ENCODE measurements at places on chromosomes 16 and 17.

DNA sequence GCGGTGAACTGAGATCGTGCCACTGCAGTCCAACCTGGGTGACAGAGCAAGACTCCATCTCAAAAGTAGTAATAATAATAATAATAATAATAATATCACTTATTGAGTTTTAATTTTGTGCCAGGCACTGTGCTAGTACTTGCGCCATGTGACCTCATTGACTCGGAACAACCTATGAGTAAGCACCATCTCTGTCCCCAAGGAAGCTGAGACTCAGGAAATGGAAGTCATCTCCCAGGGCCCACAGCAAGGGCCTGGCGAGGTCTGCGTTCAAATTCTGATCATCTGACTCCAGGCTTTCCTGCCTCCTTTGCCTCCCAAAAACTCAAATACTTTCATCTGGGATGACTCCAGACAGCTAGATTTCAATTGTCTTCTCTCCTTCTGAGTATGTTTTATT lies 162.9 kb downstream of the SEC14L1 start:
- DNase-seq = no peak

GRCh38 chr16:81329947-81330346 lies 15.2 kb downstream of the GAN start:
- no peak for DNase-seq

DNA sequence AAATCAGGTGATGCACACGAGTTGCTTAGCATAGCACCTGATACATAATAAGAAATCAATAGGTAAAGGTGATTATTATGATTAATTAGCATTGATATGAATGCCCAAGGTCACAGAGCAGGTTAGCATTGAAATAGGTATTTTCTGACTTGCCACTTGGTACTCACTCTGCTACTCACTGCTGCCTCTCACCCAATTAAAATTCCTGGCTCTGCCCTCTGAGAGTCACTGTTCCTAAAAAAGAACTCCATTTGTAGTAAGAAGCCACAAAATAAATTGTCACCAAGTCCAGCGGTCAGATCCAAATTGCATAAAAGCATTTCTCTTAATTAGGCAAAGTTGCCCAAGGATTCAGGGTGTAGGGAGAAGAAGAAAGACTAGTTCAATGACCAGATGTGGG lies 8.9 kb upstream of the GRIN2A start:
- no peak for DNase-seq

GRCh38 chr17:68197997-68198930 lies 49.6 kb upstream of the AMZ2 start:
- no peak for DNase-seq

DNA sequence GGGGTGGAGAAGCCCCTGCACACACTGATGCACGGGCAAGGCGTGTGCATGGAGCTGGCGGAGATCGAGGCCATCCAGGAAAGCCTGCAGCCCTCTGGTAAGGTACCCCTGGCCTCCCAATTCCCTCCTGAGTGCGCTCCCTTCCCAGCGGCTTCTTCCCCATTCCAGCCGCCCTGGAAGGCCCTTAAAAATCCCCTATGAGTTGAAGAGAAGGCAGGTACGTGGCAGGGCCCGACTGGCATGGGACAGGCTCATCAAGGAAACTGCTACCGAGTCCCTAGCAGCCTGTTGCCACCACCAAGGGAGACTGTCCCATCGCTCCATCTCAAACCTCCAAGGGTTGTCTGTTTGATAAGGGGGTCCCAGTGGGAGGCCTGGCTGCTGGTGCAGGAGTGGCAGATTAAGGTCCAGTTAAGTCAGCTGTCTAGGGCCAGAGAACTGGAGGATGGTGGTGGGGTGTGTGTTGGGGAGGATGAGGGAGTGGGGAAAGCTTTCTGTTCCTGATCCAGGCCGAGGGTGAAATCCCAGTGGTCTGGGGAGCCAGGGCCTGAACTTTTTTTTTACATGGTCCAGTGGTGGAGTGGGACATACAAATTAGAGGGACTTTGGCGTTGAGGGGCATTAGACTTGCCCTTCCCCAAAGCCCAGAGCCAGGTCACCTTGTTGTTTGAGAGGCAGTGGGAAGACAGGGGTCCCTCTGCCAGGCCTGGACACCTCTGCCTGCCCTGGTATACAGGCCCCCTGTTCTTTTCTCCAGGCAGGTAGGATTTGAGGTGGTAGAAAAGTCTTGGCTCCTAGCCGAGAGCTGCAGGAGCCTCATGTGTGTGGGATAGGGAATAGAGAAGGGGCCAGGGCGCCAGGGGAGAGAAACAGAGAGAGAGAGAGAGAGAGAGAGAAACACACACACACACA lies 994 bp downstream of the IGFBP4 start:
- no peak for DNase-seq

DNA sequence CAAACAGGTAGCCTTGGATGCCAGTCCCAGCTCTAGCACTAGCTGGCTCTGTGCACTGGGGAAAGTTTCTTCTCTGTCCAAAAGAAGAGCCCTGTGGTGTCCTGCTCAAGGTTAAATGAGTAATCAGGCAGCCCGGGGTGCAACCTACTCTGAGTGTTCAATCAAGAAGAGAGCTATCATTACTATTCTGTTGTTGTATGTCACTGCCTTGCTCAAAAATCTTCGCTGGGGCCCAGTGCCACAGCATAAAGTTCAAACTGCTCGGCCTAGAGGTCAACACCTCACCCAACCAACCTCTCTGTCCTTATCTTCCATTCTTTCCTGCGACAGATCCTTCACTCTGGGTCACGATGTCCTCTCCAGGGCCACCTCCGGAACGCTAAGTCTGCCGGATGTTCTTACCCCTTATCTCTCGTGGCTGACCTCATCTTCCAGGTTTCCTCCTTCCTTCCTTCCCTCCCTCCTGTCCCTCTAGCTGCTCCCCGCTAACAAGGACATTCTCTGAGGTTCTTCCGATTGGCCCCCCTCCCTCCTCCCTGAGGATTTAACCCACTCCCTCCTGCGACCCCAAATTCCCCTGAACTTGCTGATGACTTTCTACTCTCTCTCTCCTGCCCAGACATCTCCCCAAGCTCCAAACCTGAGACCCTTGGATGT lies 4.4 kb downstream of the FDXR start:
- no peak for DNase-seq

GRCh38 chr17:48757524-48757961 lies 29.0 kb upstream of the HOXB13 start:
- no peak for DNase-seq

- DNase-seq = no peak
Measured at GRCh38 chr17:55693254-55694216, 29.1 kb downstream of the TMEM100 start.

DNA sequence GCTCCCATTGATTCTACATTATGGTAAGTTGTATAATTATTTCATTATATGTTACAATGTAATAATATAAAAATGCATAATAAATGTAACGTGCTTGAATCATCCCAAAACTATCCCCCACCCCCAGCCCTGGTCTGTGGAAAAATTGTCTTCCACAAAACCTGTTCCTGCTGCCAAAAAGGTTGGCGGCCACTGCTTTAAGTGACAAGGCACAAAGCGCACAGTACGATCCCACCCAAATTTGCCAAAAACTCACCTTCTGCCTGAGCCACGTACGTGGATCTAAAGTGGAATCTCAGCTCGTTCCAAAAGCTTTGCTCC lies 14.5 kb downstream of the CYB561 start:
- no peak for DNase-seq

GRCh38 chr16:53100131-53100748 lies 45.4 kb downstream of the CHD9 start:
- no peak for DNase-seq

- DNase-seq = no peak
Measured at GRCh38 chr17:73969956-73970355, 233.5 kb upstream of the RPL38 start.

- DNase-seq = no peak
Measured at GRCh38 chr17:76074390-76075363, at the start of gene GALR2. TSS of gene GALR2 (plus strand) at chr17:76074781. CDS start at chr17:76074884, 103 bp downstream.

GRCh38 chr16:10871157-10871991 lies 5.6 kb upstream of the CIITA start:
- no peak for DNase-seq

DNA sequence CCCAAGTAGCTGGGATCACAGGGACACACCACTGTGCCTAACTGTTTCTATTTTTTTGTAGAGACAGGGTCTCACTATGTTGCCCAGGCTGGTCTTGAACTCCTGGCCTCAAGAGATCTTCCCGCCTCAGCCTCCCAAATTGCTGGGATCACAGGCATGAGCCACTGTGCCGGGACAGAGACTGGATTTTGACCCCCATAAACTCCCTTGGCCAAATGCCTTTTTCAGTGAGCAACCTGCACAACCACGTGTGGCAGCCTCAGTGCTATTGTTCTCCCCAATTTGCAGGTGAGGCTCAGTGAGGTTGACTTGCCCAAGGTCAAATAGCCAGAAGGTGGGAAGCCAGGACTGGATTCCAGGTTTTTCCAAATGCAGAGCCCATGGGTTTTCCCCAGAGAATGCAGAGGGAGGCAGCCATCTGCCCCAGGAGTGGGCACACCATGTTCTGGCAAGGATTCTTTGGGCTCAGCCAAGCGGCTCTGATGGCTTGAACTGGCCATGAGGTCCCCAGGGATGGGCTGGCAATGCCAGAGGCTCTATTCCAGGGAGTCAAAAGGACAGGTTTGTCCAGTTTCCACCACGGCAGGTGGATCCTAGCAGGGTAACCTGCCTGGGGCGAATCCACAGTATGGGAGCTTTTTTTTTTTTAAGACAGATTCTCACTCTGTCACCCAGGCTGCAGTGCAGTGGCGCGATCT lies 1.8 kb downstream of the IL27 start:
- DNase-seq = no peak

DNA sequence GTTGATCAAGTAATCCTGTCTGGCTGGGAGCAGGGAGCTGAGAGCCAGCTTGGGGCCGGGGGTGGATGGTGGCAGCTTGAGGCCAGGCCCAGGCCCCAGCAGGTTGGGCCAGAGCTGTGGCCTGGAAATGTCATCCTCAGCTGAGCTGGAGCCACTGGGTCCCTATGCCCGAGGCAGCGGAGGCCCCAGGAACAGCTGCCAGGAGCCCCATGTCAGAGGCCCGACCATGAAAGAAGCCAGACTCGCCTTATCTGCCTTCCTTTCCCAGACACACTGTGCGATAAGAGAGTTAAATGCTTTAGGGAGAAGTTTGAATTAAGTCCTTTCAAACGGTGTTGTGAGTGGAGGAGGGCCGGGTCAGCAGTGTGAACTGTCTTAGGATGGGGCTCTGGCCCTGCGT lies 3.5 kb downstream of the SMTNL2 start:
- no peak for DNase-seq

All from thoracic aorta (tissue), 2 donors.